ENCODE measurements at places on chromosomes 2 and 18.

GRCh38 chr2:172246649-172247048, 143.9 kb upstream of the DLX2 start:
- DNase-seq: no peak

GRCh38 chr2:236939721-236940231, 145.9 kb upstream of the COPS8 start:
- no peak for DNase-seq

- peak; percentile 19 for DNase-seq
Measured at GRCh38 chr2:63755965-63756364, 85.7 kb upstream of the UGP2 start.

DNA sequence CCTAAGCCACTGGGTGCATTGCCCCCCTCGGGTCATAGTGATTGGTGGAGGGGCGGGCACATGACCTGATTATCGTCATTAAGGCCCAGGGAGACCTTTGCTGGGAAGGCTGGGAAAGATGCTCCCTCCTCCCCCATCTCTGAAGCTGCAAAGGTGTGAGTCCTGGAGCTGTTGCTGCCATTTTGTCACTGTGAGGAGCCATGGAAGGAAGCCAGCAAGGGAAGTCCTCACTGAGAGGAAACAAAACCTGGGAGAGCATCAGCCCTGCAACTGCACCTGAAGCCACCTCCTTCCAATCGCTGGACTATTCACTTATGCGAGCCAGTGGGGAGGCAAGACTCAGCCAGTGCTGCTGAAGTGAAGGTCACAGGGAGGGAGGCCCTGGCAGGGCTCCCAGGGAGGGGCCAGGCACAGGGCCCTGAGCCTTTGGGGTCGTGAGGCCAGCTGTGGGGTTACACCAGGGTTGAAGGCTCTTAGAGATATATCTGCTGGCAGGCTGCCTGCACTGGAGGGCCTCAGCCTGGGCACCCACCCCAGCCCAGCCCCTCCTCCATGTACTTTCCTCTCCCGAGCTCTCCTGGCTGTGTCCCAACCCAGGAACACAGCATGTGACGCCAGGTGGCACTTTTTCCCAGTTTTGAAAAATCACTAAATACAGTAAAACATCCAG, 10.7 kb upstream of the FAHD2A start:
- no peak for DNase-seq

DNA sequence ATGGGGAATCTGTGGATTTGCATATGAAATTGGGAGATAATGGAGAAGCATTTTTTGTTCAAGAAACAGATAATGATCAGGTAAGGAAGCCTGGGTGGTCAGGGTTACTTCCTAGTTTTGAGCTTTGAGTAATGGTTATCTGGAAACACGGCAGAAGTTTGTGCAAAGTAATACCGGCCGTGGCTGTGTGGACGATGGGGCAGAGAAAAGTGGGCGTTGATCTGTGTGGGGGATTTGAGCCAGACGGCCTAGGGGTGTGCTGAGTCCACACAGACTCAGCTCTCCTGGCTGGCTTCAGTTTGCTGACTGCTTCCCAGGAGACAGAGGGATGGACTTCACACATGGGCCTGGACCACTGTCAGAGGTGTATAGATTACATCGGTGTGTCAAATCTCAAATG, 21.3 kb downstream of the LPIN1 start:
- no peak for DNase-seq

- no peak for DNase-seq
Measured at GRCh38 chr2:37563375-37564015, 107.9 kb downstream of the CDC42EP3 start.

DNA sequence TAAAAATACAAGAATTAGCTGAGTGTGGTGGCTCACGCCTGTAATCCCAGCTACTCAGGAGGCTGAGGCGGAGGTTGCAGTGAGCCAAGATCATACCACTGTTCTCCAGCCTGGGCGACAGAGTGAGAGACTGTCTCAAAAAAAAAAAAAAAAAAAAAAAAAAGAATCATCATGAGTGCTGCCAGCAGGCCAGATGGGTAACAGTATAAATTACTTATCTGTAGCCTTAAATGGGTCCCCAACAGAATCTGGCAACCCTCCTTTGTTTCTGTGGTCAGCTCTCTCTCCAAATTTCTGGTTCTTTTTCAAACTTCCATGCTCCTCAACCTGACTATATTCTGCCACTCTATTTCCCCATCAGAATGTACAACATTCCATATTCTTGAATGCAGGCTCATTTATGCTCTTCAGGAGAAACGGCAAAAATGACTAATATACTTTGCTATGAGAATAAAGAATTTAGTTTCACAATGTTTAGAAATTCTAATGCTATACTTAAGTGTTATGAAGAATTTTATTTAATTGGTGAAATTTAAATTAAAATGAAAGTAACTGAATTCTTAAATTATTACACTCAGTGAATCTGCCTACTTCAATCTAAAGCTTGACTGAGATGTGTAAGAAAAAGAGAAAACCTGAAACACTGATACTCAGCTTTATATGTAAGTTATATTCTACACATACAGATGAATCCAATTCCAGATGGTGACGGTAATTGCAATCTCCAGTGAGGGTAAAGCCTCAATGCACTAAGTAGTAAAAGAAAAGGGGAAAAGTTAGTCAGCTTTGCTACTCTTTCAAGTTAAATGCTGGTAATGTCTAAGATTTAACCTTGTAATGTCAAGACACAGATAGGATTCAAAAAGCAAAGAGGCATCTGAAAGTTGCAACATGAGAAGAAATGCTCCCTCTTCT, 24.8 kb downstream of the LPIN2 start:
- no peak for DNase-seq

- DNase-seq: no peak
Measured at GRCh38 chr2:55112229-55113031, 62.2 kb upstream of the RTN4 start.

DNA sequence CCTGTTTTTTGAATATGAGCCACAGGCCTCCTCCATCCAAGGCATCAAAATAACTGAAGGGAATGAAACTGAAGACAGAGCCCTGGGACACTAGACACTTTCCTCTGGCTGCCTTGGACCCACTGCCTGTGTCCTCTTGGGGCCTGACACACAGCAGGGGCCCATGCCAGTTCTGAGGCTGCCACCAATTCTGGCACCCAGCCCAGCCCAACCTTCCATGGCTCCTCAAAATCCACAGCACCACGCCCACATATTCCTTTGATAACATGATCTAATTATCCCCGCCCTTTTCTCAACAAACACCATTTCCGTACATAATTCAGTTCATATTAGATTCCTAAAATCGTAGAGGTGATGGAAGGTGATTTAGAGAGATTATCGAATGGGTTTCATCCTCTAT, 64.2 kb downstream of the EMX1 start:
- DNase-seq: no peak

GRCh38 chr18:72601481-72601880, 57.3 kb upstream of the CBLN2 start:
- DNase-seq: no peak

GRCh38 chr2:135985826-135986393, 484 bp upstream of the DARS1 start:
- no peak for DNase-seq

DNA sequence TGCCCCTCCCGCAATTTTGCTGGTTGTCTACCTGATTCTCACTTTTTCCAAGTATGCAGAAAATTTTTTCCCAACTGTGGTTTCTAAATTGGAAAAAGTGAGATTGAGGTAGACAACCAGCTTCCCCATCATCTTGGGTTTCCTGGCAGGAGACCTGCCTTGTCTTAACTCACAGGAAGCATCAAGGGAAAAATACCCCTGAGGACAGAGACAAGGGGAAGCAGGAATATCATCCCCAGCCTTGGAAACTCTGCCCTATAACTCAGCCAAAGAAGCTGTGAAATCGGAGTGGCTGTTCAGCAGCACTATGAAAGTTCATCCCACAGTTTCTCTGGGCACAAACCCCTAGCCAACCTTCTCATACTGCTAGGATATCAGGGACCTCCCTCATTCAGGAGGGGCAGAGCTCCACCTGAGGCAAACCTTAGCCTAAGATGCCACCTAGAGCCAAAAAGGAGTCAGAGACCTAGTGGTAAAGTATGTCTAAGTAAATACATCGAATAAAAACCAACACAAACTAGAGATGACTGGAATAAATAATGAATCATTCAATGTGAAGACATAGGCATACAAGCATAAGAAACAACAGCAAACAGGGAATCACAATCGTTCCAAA, 68.2 kb downstream of the ZSWIM2 start:
- DNase-seq: peak; percentile 40

DNA sequence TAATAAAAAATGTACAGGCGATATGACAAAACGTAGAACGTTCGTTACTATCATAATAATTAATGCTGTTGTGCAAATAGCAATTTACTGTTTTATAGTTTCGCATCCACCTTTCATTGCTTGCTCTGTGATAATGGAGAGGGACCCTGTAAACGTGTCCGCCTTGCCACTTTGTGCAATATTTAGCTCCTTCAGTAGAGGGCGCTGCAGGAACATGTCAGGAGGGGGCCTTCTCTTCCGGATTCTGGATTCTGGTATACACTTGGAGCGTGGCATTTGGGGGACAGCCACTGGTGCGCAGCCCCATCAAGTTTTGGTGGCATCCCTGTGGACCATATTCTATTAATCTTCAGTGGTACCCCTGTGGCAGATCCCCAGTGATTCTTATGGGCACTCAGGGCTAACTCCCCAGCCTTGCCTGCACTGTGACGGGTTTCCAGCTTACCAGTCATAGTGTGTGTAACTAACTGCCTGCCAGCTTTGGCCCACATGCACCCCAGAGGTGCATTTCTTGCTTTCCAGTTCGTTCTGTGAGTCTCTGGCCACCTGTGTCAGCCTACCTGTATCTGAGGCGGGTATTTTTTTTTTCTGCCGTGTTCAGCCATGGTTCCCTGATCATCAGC, 140.3 kb downstream of the CYRIA start:
- peak; percentile 61 for DNase-seq

GRCh38 chr18:48934415-48934722, 16.4 kb downstream of the SMAD7 start:
- DNase-seq: no peak

DNA sequence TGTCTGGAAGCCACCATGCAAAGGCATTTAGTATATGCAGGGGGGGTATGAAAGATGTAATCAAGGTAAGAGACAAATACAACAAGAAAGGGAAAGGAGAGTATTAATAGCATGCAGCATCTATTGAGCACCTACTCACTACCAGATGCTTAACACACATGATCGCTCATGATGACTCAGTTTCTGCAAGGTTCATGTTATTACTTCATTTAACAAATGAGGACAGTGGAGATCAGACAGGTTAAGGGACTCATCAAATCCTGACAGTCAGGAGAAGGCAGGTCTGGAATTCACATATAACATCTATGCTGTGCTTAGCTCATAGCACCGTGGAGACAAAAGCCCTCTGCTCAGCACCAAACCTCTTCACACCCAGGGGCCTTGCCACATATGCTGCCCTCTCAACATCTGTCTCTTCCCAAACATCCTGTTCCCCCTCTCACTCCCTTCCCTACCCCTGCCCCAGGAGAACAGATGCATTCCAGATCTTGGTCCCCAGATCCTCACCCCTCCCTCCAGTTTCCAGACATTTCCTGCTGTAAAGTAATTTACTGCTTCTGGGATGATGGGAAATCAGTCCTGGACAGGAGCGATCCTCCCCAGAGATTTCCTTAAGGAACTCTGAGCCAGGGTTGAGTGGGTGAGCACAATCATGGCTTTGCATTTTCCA, 155.3 kb downstream of the ANTXR1 start:
- no peak for DNase-seq

- peak; percentile 28 for DNase-seq
Measured at GRCh38 chr18:3511980-3512379, 62.0 kb downstream of the TGIF1 start.

DNA sequence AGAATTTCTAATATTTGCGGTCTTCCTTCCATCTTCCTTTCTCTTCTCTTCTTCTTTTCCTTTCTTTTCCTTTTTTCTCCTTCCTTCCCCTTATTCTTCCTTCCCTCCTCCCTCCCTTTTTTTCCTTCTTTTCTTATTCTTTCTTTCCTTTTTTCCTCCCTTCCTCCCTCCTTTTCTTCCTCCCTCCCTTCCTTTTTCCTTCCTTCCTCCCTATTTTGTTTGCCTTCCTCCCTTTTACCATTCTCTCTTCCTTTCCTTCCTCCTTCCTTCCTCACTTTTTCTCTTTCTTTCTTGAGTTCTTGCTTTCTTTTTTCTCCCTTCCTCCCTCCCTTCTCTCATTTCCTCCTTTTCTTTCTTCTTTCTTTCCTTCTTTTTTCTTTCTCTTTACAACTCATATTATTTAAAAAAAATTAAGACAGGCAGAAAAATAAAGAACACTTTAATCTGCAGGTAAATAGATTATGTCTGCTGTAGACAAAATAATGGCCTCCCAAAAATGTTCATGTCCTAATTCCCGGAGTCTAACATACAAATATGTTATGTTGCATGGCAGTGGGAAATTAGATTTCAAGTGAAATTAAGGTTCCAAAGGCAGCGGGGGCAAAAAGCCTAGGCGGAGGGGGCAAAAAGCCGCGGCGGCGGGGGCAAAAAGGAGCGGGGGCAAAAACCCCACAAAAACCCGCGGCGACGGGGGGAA, 152.4 kb downstream of the ANKRD30BL start:
- DNase-seq: no peak

GRCh38 chr2:60054571-60055340, 498.7 kb downstream of the BCL11A start:
- no peak for DNase-seq

GRCh38 chr2:240982821-240983281, 15.6 kb upstream of the SNED1 start:
- DNase-seq: no peak

DNA sequence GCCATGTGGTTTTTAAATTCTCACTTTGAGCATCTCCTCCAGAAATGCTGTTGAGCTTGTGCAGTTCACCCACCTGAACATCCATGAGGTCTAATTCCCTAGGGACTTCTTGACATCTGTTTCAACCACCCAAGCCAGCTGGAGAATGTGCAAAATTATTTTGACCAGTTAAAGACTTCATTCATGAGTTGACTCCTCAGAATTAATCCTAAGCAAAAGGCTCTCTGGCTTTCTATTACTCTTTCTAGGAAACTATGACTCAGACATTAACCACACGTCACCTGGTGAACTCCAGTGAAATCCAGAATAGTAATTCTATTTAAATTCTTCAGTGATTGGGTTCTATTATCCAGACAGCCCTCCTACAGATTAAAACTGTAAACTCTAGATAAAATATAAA, 247.5 kb downstream of the NBAS start:
- no peak for DNase-seq

GRCh38 chr18:46587600-46587999, 69.4 kb downstream of the LOXHD1 start:
- DNase-seq: no peak

GRCh38 chr2:219087848-219088247, 27.1 kb upstream of the IHH start:
- no peak for DNase-seq

DNA sequence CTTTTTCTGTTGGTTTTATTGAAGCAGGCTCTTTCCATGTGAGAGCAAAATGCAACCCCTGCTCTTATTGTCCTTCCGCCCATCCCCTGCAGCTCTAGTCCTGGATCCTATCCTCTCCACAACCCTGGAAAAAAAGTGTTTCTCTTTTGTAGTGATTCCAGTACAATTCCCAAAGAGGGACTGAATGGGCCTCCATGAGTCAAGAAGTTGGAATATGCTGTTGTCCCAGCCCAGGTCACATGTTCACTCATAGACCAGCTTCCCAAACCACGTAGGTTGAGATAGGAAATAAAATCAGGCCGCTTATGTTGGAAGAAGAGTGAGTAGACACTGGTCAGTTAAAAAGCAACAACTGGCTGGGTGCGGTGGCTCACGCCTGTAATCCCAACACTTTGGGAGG, 39.4 kb downstream of the CPO start:
- DNase-seq: no peak

- DNase-seq: peak; percentile 23
Measured at GRCh38 chr2:79235135-79235534, 75.6 kb upstream of the REG3A start.

GRCh38 chr2:26438926-26439325, 37.2 kb downstream of the DRC1 start:
- DNase-seq: no peak
